ENCODE measurements at places on chromosomes 4 and X.

- no peak for DNase-seq
Observed at GRCh38 chrX:7028246-7028645, 119.3 kb upstream of the STS start.

DNA sequence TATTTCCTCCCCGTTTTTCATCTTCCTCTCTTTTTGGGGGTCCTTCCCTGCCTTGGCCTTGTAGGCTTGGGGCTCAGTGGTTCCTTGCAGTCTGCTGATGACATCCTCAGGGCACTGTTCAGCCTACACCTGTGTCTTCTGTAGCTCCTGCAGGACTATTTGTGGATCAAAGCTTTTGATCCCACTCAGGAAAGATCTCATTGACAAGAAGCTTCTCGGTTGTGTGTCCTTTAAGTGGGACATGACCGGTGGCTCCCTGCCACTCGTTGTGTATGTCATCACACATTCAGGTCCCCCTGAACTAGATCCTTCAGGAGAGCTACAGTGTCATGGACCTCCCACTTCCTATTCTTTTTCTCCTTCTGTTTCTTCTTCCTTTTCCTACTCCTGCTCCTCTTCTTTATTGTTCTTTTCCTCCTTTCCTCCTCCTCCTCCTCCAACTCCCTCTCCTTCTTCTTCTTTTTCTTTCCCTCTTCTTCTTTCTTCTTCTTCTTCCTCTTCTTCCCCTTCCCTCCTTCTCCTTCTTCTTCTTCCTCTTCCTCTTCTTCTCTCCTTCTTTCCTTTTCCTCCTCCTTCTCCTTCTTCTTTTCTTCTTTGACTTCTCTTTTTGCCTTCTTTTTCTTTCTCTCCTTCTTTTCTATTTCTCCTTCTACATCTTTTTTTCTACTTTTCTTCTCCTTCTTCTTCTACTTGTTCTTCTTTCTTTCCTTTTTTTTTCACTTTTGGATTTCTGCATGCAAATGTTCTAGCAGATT is 67.8 kb downstream of the NBDY start:
- no peak for DNase-seq

DNA sequence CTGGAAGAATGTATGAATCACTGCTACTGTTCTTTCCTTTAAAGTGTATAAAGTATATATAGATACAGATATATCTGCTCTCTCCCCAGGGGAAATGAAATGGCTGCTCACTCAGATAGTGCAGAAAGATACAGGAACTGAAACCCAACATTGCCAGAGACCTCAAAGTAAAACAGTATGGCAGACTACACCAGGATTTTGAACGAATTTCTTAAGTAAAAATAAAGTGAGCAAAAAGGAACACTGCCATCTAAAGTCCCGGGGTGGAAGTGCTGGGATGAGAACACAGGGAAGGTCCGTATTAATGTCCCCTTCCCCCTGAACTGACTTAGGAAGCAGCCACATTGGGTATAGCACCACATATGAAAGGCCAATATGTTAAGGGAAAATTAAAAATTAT is 93.4 kb downstream of the TMA16 start:
- DNase-seq, result no peak

- no peak for DNase-seq
Observed at GRCh38 chrX:65667157-65667502, 324 bp upstream of the MSN start.

- DNase-seq, result no peak
Observed at GRCh38 chr4:109155682-109156283, 146.7 kb downstream of the COL25A1 start.

- DNase-seq, result no peak
Observed at GRCh38 chrX:152614791-152615190, 22.9 kb upstream of the GABRQ start.

GRCh38 chrX:100913111-100913510 is 15.6 kb downstream of the XKRX start:
- no peak for DNase-seq

GRCh38 chr4:99644453-99644852 is 13.2 kb downstream of the C4orf54 start:
- no peak for DNase-seq

- no peak for DNase-seq
Observed at GRCh38 chr4:40173470-40173875, 23.4 kb upstream of the RHOH start.

- DNase-seq, result no peak
Observed at GRCh38 chrX:22389556-22390179, 117.0 kb downstream of the CBLL2 start.

- peak; percentile 13 for DNase-seq
Observed at GRCh38 chrX:55342533-55343501, 78.1 kb upstream of the PAGE3 start.

DNA sequence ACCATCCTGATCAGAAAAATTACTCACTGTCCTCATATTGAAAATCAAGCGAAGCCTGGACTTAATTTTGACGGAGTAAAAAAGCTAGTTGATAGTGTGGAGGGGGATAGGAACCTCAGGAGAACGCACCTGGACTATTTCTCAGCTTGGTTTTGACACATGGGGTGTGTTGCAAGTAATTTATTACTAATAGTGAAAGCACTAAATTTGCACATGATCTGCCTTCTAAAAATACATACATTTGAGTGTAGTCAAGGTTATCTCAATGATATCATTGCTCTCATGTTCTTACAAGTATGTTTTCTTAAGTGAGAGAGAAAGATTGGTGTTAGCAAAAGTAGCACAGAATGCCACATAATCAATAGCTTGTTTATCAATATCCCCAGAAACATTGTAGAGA is 29.5 kb downstream of the LRIT3 start:
- DNase-seq, result no peak

- no peak for DNase-seq
Observed at GRCh38 chr4:8877780-8878040, 6.1 kb upstream of the HMX1 start.

DNA sequence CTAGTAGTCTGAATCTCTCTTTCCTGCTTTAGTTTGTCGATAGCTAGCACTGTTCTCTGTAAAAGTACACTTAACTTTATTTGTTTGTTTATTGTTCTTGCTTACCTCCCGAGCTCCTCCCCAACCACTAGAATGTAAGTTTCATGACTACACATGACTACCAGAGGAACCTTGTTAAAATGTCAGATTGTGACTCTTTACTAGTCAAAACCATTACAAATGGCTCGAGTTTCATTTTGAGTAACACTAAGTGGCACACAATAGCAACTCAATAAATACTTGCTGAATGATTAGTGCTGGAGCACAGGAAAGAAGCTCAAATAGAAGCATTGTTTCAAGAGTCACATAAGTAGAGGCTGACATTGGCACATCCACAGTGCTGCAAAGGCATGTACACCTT is 116.1 kb downstream of the MAPK10 start:
- DNase-seq, result no peak

- DNase-seq, result no peak
Observed at GRCh38 chr4:126532527-126532926, 1100.2 kb upstream of the INTU start.

- no peak for DNase-seq
Observed at GRCh38 chr4:126834854-126835253, 797.9 kb upstream of the INTU start.

- DNase-seq, result no peak
Observed at GRCh38 chr4:31085689-31086088, 365.5 kb downstream of the PCDH7 start.

- DNase-seq, result no peak
Observed at GRCh38 chrX:149707147-149707901, 4.5 kb upstream of the MAGEA11 start.

GRCh38 chrX:121902463-121902862 is 855.1 kb downstream of the GLUD2 start:
- no peak for DNase-seq

- no peak for DNase-seq
Observed at GRCh38 chr4:123844374-123844773, 447.8 kb downstream of the SPRY1 start.

- DNase-seq, result no peak
Observed at GRCh38 chrX:132786217-132786616, 172.2 kb downstream of the HS6ST2 start.

- DNase-seq, result peak; percentile 50
Observed at GRCh38 chr4:37675587-37676290, 10.4 kb downstream of the RELL1 start.

DNA sequence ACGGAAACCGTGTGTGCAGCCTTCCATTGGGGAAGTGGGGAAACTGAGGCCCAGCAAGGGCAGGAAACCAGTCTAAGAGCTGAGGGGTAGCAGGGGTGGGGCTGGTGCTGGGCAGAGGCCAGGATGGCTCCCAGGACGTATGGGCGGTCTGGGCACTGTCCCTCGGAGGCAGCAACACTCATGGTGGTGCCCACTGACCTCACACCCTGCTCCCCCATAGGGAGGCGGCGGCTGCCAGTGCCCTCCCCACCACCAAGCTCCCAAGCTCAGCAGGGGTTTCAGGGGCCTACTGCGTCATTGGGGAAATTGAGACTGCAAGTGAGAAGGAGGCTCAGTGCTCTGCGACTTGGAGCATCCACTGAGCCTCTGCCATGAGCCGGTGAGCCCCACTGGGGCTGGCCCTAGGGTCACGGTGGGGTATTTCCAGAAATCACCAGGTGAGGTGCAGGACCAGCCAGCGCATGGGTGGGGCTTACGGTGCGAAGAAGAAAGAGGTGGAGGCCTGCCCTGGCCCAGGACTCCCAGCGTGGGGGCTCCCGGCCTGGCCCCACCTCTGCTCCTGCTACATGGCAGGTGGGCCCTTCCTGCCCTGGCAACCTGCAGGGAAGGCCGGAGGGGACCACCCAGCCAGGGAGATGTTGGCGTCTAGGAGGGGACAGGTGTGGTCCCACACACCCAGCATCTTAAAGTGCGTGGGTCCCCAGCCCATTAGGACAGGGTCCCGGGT is 915 bp downstream of the MSANTD1 start:
- DNase-seq, result no peak

GRCh38 chr4:23060776-23061175 is 368.0 kb downstream of the GBA3 start:
- no peak for DNase-seq

DNA sequence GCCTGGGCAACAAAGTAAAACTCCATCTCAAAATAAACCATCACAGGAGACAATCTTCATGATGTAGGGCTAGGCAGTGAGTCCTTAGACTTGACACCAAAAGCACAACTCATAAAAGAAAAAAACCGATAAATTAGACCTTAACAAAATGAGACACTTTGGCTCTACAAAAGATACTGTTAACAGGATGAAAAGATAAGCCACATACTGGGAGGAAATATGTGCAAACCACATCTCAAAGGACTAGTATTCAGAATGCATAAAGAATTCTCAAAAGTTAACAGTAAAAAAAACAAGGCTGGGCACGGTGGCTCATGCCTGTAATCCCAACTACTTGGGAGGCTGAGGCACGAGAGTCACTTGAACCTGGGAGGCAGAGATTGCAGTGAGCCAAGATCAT is 13.2 kb downstream of the EFHC2 start:
- DNase-seq, result no peak

- no peak for DNase-seq
Observed at GRCh38 chr4:116055857-116056827, 942.7 kb upstream of the NDST4 start.

GRCh38 chrX:40864972-40865371 is 129.6 kb upstream of the MED14 start:
- DNase-seq, result no peak

DNA sequence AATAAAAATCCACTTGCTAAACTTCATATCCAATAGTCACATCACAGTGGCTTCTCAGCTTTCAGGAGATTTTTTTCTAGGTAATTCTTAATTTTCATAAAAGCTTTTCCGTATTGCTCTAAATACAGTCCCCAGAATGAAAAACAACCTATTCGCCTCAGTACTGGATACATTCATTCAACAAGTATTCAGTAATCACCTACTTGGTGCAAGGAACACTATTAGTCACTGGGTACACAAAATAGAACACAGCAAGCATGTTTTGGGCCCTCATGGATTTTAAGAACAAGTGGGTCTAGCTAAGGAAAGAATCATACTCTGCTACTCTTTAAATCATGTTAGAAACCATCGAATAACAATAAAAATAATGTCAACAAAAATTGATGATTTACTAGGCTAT is 2.8 kb upstream of the BEX3 start:
- no peak for DNase-seq

GRCh38 chr4:109390115-109390768 is 43.4 kb upstream of the SEC24B start:
- no peak for DNase-seq

DNA sequence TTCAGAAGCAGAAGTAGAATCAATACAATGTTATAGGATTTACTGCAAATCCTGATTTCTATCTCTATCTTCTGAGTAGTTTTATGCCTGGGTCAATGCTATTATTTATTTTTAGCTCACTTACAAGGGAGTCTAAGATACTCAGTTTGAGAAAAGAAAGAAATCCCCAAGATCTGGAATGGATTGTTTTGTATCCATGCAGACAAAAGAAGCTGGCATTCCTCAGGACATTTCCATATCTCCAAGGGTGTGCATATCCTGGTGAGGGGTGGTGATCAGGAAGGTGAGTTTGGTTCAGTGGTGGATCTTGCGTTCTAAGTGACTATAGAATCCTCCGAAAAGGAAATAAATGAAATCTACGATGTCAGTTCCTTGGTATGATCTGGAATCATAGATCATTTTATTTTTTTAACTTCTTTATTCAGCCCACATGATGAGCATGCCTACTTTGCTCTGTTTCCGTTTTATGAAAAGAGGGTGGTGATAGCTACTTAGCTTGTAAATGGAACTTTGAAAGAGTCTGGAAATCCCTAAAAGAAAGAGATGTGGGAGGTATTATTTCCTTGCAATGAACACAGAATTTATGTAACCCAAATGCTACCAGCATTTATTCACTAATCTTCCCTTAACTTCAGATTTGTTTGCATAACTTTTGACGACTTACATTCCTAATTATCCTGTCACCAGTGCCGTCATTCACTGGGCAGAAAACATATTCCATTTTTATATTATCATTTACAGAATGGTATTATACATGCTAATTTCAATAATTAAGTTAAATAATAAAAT is 81.1 kb upstream of the RAPGEF2 start:
- no peak for DNase-seq

- DNase-seq, result no peak
Observed at GRCh38 chr4:167290678-167291077, 56.4 kb upstream of the SPOCK3 start.

- no peak for DNase-seq
Observed at GRCh38 chr4:127155555-127155954, 477.2 kb upstream of the INTU start.

- no peak for DNase-seq
Observed at GRCh38 chrX:43718956-43719355, 62.9 kb downstream of the MAOA start.

DNA sequence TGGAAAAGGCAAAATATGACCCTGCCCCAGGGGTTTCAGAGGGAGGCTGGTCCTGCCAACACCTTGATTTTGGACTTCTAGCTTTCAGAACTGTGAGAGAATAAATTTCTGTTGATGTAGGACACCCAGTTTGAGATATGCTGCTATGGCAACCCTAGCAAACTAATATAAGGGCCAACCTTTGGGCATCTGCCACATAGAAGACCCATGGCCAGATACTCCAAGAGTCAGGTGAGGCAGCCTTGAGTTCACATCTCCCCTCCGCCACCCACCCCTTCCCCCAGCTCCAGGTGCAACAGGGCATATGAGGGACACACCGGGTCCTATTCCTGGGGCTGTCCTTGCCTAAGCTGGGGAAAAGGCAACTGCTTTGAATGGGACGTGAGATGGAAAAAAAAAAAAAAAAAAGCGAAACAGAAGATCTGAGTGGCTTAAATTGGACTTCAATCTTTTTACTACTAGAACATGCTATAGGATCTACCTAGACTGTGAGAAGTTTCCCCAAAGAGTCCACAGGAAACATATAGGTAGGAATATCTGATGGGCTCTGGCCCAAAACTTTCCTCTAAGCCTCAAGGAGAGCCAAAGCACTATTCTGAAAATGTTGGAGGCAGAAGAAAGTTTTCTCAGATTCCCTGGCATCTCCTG is 56.5 kb upstream of the PROM1 start:
- DNase-seq, result no peak

- DNase-seq, result peak; percentile 17
Observed at GRCh38 chr4:180057891-180058671, 2185.1 kb upstream of the TENM3 start.
